Activated T-helper 1 cell treated with Interleukin-2 at 50 U/mL for 16 hours (primary cell): ENCODE measurements at places on chromosomes 6 and 20.

GRCh38 chr6:25278261-25278913 is 787 bp upstream of the CARMIL1 start:
- no peak for DNase-seq

- no peak for DNase-seq
Observed at GRCh38 chr6:113287396-113287795, 569.7 kb upstream of the MARCKS start.

DNA sequence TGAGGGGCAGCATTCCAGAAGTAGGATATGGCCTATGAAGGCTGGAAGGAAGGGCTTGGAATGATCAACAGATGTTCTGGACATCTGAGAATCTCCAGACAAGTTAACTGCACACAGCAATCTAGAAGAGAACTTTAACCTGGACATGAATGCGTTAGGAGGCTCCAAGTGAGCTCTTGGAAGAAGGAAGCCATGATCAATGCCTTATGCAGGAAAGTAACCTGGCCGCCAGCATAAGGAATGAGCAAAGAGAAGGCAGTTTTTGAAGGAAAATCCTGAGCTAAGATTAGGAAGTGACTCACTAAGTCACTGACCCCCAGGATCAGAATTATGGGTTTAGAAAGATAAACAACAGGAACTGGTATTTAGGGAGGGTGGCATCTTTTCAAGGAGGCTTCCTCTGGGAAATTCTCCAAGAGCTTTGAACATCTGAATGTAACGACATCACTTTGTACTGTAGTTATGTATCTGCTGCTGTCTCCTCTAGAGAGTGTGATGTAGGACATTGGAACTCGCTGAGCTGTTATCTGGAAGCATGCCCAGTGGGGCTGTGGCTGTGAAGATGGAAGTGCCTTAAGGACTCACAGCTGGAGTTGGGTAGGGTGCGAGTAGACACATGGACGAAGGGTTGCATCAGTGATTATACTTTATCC is 236.8 kb downstream of the PACRG start:
- DNase-seq, result no peak

- no peak for DNase-seq
Observed at GRCh38 chr20:41664584-41664983, 46.4 kb upstream of the CHD6 start.

GRCh38 chr6:127547215-127547614 is 28.1 kb upstream of the MTCL3 start:
- DNase-seq, result no peak

DNA sequence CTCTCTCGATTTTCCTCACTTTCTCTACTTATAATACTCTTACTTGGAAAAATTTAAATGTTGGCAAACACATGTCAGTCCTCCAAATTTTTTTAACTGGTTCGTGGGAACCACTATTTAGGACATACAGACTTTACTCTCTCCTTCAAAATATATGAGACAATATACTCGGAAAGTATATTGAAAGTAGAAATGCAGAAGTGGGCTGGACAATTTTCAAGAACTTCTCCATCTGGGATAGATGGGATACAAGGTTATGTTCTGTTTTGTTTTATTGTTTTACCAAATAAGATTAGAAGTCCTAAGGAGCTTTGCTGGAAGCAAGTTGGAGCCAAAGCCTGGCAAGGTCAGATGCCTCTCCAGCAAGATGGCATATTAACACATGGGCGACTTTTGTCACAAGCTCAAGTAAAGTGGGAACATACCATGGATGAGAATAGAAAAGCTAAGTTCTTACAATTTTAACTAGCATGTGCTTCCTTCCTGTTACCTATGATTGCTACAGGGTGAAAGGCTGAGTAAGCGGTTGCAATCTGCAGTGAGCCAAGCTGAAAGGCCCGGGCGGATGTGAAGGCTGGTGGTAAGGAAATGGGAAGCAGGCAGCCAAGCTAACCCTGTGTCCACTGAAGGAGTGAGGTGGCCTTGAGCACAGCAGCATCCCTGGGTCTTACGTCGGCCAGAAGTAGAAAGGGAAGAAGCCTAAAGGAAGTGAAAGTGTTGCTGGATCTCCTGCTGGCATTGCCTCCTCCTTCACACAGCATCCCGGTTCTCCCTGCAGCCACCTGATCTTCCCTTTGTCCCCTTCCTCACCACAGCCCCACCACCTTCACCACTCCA is 7.1 kb downstream of the MAP3K5 start:
- peak; percentile 16 for DNase-seq

DNA sequence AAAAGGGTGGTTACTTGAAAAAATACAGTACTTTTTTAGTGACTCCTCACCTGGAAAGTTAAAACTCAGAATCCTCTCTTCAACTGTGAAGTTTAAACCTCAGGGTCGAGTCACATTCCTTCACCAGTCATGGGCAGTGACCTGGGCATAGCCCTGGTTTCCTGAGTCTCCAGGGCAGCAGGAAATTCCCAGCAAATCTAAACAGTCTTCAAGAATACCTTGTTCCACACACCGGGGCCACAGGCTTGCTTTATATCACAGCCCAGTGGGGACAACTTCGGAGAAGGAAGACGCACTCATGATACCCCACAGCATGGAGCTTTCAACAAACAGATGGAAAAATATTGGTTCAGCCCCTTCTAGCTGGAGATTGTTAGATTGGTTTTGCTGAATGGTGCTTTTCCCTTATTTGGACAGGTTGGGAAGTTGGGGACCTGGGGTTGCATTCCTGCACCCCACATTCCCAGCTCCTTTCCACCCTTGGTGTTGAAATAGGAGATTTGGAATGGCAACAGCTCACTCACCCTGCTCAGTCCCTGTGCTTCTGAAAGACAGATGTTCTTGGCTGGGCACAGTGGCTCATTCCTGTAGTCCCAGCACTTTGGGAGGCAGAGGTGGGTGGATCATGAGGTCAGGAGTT is 113.0 kb upstream of the TMEM170B start:
- DNase-seq, result no peak

DNA sequence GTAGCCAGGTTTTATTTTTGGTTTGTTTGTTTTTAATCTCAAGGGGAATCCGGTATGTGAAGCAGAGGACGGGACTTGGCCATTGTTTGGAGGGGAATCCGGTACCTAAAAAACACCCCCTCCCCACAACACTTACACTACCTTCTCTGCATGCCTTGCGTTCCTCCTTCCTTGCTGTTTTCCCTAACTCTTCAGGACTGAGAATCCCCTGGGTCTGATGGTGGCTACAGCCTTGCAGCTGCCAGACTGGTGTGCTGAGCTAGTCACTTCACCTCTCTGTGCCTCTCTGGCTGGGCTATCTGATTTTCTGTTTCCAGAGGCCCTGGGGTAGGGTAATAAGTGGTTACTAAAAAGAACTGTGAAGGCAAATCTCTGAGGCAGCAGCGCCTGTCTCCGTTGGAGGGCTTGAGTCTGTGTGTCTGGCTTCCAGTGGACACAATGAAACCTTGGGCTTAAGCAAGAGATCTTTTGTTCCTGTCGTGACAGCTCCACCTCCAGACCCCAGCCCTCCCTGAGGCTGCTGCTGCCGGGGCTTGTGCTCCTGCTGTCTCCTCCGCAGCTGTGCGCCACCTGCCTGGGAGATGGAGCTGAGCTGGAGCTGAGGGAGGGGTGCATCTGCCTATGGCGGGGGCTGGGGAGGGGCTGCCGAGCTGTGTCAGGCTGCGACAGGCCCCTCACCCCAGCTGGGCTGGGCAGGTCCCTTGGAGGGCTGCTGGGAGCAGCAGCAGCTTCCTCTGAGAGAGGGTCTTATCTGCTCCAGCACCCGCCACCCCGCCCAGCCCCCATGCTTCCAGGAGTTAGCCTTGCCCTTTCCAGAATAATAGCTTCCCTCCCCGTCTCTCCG is 65.8 kb upstream of the CCDC167 start:
- DNase-seq, result no peak

- no peak for DNase-seq
Observed at GRCh38 chr20:9059931-9060330, 9.0 kb upstream of the PLCB4 start.

GRCh38 chr6:141491684-141492083 is 641.0 kb upstream of the GJE1 start:
- no peak for DNase-seq
